ENCODE measurements at places on chromosomes 16 and 17. TPM values are rescaled to one million over a fixed set of nuclear protein-coding genes. Genes with fewer than 3 reads are reported as not detected.

DNA sequence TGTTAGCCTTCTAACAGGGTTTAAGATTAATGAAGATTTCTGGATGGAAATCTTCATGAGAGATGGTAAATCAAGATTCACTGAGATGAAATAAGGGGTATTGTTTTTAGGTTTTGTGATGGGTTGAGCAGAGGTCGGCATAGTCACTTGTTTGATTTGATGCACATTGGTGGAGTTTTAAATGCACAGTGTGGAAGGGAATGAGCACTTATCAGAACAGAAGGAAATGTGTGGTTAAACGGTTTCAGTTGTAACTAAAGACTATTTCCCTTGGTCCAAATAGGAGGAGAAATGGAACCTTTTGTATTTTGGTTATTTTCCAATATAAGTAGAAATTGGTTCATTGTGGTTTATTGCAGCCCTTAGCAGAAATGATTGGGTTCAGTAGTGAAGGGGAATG, 34.1 kb downstream of the CBFB start:
- no peaks in the 10 kb centered on the region for H3K27me3 ChIP-seq
- H3K27ac ChIP-seq: no peak overlapping the region
- no peak overlapping the region for H3K4me3 ChIP-seq
- no peaks in the 10 kb centered on the region for H3K36me3 ChIP-seq

- H3K27me3 ChIP-seq: no peaks in the 10 kb centered on the region
- no peak overlapping the region for H3K27ac ChIP-seq
- H3K36me3 ChIP-seq: no peaks in the 10 kb centered on the region
- H3K4me1 ChIP-seq: no peaks in the 10 kb centered on the region
Measured at GRCh38 chr16:65463652-65464260, 341.9 kb upstream of the CDH11 start.

GRCh38 chr17:1010586-1010985, 13.7 kb downstream of the TIMM22 start:
- no peaks in the 10 kb centered on the region for H3K27me3 ChIP-seq
- no peak overlapping the region for H3K4me3 ChIP-seq
- peaks cover 2% of the 10 kb centered on the region for H3K36me3 ChIP-seq
- no peak overlapping the region for H3K27ac ChIP-seq
- no peak for DNase-seq

The SDR42E1 gene
- 1.2 TPM for total RNA-seq

The ITGB3 gene
- 210 TPM for total RNA-seq

All from aorta (tissue), 5 donors.